ENCODE measurements at places on chromosomes 7 and 10. TPM values are rescaled to one million over a fixed set of nuclear protein-coding genes. Genes with fewer than 3 reads are reported as not detected.

The DOCK1 gene
- 43.5 TPM for total RNA-seq

The HABP2 gene
- 0.04 TPM for total RNA-seq

DNA sequence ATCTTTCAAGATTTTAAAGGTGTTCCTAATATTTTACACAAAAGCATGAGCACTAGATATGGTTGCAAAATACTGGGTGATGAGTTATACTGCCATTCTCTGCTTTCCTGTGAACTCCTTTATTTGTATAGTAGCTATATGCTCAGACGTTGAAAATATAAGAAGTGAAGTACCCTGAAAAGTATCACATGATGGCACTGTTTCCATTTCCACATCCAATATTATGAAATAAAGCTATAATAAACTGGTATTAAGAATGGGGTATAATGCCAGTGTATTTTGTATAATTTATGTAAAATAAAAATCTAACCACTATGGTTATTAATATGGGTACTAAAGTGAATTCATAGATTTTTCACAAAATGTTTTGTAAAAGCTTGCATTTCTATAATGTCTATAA, 79.6 kb upstream of the FOXP2 start:
- H3K36me3 ChIP-seq: no peaks in the 10 kb centered on the region
- no peaks in the 10 kb centered on the region for H3K27me3 ChIP-seq
- DNase-seq: peak; percentile 6
- H3K4me1 ChIP-seq: no peaks in the 10 kb centered on the region
- no peak overlapping the region for H3K4me3 ChIP-seq
- H3K27ac ChIP-seq: no peak overlapping the region

The TDRD1 gene
- 0.13 TPM for total RNA-seq

The WIPF3 gene
- 6.1 TPM for total RNA-seq

GRCh38 chr10:122122493-122122892, 133.5 kb downstream of the TACC2 start:
- H3K27me3 ChIP-seq: no peaks in the 10 kb centered on the region
- no peak for DNase-seq
- peaks cover 17% of the 10 kb centered on the region for H3K4me1 ChIP-seq
- no peak overlapping the region for H3K27ac ChIP-seq
- H3K36me3 ChIP-seq: peaks cover 26% of the 10 kb centered on the region

DNA sequence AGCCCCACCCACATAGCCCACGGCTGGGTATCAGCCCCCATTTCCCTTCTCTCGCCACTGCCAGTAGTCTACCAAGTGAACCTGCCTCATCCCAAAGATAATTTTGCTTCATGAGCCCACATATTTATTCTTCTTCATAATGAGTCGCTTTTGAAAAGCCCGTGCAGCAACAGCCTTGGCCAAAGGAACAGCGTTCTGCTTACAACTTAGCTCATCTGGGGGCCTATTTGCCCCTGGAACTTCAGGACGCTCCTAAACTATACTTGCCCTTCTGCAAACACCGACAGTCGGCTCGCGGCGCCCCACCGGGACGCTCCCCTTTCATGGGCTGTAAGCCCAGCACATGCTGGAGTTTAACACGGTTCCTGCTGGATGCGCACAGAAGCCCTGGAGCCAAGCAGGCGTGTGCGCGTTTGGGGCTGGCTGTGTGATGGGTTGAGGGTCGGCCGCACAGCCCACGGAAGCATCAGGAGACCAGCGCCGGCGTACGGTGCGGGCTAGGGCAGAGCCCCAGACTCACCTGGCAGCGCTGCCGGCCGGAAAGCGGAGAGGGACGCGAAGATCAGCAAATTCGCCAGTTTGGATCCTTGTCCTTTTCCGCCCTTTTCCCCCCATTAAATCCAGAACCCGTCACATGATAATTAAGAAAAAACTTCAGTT, 370 bp downstream of the TMEM60 start:
- peak overlapping the region; percentile 94 for H3K27ac ChIP-seq
- H3K4me1 ChIP-seq: peaks cover 12% of the 10 kb centered on the region
- H3K36me3 ChIP-seq: peaks cover 9% of the 10 kb centered on the region
- DNase-seq: no peak
- H3K27me3 ChIP-seq: peaks cover 3% of the 10 kb centered on the region
- H3K4me3 ChIP-seq: peak overlapping the region; percentile 76

- no peak overlapping the region for H3K27ac ChIP-seq
- no peak for DNase-seq
- H3K4me1 ChIP-seq: no peaks in the 10 kb centered on the region
These were observed 37.1 kb downstream of the TMEM229A start for GRCh38 chr7:123995617-123996326.

The CYP2C18 gene
- not detected for total RNA-seq

GRCh38 chr7:39615350-39615975, 7.9 kb upstream of the RALA start:
- H3K4me3 ChIP-seq: no peak overlapping the region
- no peak overlapping the region for H3K27ac ChIP-seq
- no peaks in the 10 kb centered on the region for H3K36me3 ChIP-seq
- no peak for DNase-seq
- H3K27me3 ChIP-seq: no peaks in the 10 kb centered on the region

GRCh38 chr7:124924906-124925305, 4.7 kb downstream of the POT1 start:
- H3K4me3 ChIP-seq: no peak overlapping the region
- DNase-seq: no peak
- no peaks in the 10 kb centered on the region for H3K27me3 ChIP-seq
- peaks cover 3% of the 10 kb centered on the region for H3K4me1 ChIP-seq
- no peaks in the 10 kb centered on the region for H3K36me3 ChIP-seq

The MLXIPL gene
- total RNA-seq: 0.13 TPM

GRCh38 chr10:72886621-72887020, 6.9 kb upstream of the OIT3 start:
- peaks cover 27% of the 10 kb centered on the region for H3K36me3 ChIP-seq
- H3K27ac ChIP-seq: peak overlapping the region; percentile 80
- H3K4me3 ChIP-seq: no peak overlapping the region
- H3K4me1 ChIP-seq: peaks cover 2% of the 10 kb centered on the region
- no peaks in the 10 kb centered on the region for H3K27me3 ChIP-seq

The CLCN1 gene
- total RNA-seq: 1.1 TPM

GRCh38 chr7:48411619-48412018, 240.4 kb downstream of the ABCA13 start:
- no peaks in the 10 kb centered on the region for H3K36me3 ChIP-seq
- no peak overlapping the region for H3K4me3 ChIP-seq
- no peaks in the 10 kb centered on the region for H3K4me1 ChIP-seq
- no peak overlapping the region for H3K27ac ChIP-seq
- no peaks in the 10 kb centered on the region for H3K27me3 ChIP-seq

The AS3MT gene
- total RNA-seq: 11.9 TPM

- H3K4me3 ChIP-seq: no peak overlapping the region
- H3K27ac ChIP-seq: no peak overlapping the region
- H3K36me3 ChIP-seq: no peaks in the 10 kb centered on the region
- no peaks in the 10 kb centered on the region for H3K27me3 ChIP-seq
- no peak for DNase-seq
- H3K4me1 ChIP-seq: peaks cover 10% of the 10 kb centered on the region
These were observed 600.4 kb downstream of the KCNMA1 start for GRCh38 chr10:77036993-77037734.

- H3K36me3 ChIP-seq: no peaks in the 10 kb centered on the region
- H3K27ac ChIP-seq: no peak overlapping the region
- H3K27me3 ChIP-seq: peaks cover 26% of the 10 kb centered on the region
- no peaks in the 10 kb centered on the region for H3K4me1 ChIP-seq
- peak; percentile 19 for DNase-seq
These were observed 13.3 kb upstream of the CPXM2 start for GRCh38 chr10:123904834-123905409.

The FAM25G gene
- not detected for total RNA-seq

GRCh38 chr10:32744321-32744720, 213.7 kb downstream of the ITGB1 start:
- no peak for DNase-seq
- no peak overlapping the region for H3K27ac ChIP-seq
- no peak overlapping the region for H3K4me3 ChIP-seq

- peaks cover 7% of the 10 kb centered on the region for H3K4me1 ChIP-seq
- no peak for DNase-seq
- H3K27ac ChIP-seq: no peak overlapping the region
These were observed 6.5 kb downstream of the SNX8 start for GRCh38 chr7:2307690-2308107.

GRCh38 chr10:16987206-16987621, 142.4 kb downstream of the CUBN start:
- peaks cover 32% of the 10 kb centered on the region for H3K4me1 ChIP-seq
- peak; percentile 72 for DNase-seq
- no peaks in the 10 kb centered on the region for H3K36me3 ChIP-seq
- peak overlapping the region; percentile 74 for H3K27ac ChIP-seq
- no peak overlapping the region for H3K4me3 ChIP-seq
- no peaks in the 10 kb centered on the region for H3K27me3 ChIP-seq

The MAP3K8 gene
- total RNA-seq: 4.1 TPM

- no peak overlapping the region for H3K4me3 ChIP-seq
- no peaks in the 10 kb centered on the region for H3K27me3 ChIP-seq
- H3K27ac ChIP-seq: no peak overlapping the region
These were observed 20.7 kb downstream of the TOMM7 start for GRCh38 chr7:22801912-22802311.

DNA sequence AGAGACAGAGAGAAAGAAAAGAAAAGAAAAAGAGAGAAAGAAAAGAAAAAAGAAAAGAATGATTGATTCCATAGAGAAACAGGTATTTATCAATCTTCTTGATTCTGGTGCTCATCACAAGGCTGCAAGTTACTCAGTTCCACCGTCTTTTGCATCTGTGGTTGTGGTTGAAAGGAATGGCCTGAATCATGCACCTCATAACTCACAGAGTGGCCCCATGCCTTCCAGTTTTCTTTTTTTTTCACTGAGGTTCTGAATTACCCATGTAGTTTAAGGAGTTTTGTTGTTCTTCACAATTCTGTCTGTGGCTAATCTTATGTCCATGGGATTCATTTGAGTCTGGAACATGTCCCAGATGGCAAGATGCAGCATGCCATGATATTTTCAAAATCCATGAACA, 156.0 kb downstream of the ZNF33B start:
- H3K27ac ChIP-seq: no peak overlapping the region
- DNase-seq: no peak
- no peaks in the 10 kb centered on the region for H3K4me1 ChIP-seq
- no peaks in the 10 kb centered on the region for H3K36me3 ChIP-seq
- no peaks in the 10 kb centered on the region for H3K27me3 ChIP-seq

DNA sequence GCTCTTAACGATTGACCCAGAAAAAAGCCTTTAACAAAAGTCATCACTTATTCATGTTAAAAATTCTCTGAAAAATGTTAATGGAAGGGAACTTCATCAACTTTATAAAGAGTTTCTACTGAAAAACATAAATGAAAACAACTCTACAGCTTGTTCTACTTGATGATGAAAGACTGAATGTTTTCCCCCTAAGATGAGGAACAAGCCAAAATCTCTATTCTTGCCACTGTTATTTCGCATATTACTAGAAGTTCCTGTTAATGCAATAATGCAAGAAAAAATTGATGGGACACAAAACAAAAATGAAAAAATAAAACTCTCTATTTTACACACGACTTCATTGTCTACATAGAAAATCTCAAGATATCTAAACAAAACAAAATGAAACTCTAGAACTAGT, 249.8 kb upstream of the AKR1E2 start:
- H3K4me3 ChIP-seq: no peak overlapping the region
- DNase-seq: no peak
- H3K36me3 ChIP-seq: no peaks in the 10 kb centered on the region
- H3K27ac ChIP-seq: no peak overlapping the region

The CREB3L2 gene
- total RNA-seq: 15.4 TPM

DNA sequence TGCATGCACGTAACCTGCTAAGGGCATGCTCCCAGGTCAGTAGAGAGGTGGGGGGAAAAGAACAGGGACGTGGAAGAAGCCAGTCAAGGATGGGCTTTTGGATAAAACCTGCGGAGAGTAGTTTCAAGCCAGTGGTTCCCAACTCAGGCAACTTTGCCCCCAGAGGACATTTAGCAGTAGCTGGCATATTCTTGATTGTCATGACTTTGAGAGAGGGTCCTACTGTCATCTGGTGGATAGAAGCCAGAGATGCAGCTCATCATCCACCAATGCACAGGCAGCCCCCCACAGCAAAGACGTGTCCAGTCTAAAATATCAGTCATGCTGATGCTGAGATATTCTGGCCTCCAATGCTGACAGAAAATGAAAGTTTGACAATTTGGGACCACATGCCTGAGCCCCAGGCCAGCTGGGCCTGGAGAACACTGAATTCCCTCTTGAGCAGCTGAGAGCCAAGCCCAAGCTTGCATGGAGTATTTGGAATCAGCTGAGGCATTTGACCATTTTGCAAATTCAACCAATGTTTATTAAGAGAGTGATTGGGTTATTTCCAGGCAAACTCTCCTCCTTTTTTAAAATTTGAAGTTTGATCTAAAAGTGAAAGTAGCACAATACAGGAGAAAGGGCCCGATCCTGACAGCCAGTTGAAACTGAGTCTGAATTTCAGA, 110.0 kb upstream of the C7orf33 start:
- H3K27ac ChIP-seq: peak overlapping the region; percentile 77
- H3K27me3 ChIP-seq: no peaks in the 10 kb centered on the region
- no peak overlapping the region for H3K4me3 ChIP-seq

GRCh38 chr7:153061910-153062528, 302.5 kb downstream of the ACTR3B start:
- H3K4me3 ChIP-seq: no peak overlapping the region
- DNase-seq: peak; percentile 26
- H3K27me3 ChIP-seq: no peaks in the 10 kb centered on the region
- no peaks in the 10 kb centered on the region for H3K4me1 ChIP-seq
- no peaks in the 10 kb centered on the region for H3K36me3 ChIP-seq

DNA sequence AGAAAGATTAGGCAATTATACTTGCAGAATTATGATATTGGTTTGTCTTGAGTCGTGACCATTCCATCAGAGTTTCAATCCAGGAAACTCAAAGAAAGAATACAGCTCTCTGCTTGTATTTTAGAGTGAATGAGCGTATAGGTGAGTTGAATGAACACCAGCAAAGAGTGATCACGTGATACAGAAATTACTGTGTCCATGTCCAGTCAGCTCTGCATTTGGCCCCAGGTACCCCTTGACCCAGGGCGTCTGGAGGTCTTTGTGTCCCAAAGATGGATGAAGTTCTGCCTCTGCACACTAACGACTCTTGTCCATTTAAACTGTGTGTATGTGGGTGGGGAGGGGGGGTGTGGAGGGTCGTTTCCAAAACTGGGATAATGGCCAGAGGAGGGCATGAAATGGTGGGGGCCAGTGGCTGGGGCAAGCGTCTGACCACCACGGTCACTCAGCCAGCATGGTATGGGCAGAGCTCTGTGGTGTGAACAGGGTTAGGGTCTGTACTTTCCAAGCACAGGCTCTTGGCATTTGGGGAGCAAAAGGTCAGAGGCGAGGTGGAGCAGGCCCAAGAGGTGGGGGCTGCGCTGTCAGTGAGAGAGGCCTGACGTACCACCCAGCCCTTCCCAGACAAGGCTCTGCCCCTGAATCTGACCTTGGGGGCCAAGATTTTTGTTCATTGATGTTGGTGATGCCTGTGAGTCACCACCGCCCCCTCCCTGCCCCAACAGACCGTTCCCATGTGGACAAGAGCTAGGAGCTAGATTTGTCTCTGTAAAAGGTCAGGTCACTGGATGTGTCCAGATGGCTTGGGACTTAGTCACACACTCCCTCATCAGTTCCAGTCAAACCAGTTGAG, 1.4 kb downstream of the PTPRE start:
- H3K4me3 ChIP-seq: peak overlapping the region; percentile 39
- peaks cover 8% of the 10 kb centered on the region for H3K27me3 ChIP-seq
- peaks cover 27% of the 10 kb centered on the region for H3K4me1 ChIP-seq
